ENCODE measurements at places on chromosomes 1 and 21. TPM values are rescaled to one million over a fixed set of nuclear protein-coding genes. Genes with fewer than 3 reads are reported as not detected.

Gene STUM
- under 0.01 TPM for total RNA-seq

Gene SPRR1B
- total RNA-seq, result not detected

Gene CACNA1E
- total RNA-seq, result 0.03 TPM

Gene KRTAP19-3
- total RNA-seq, result not detected

Gene ZBTB18
- total RNA-seq, result 9.0 TPM

Gene RPE65
- total RNA-seq, result not detected

Gene KCNJ15
- 2.4 TPM for total RNA-seq

Gene TEDDM1
- total RNA-seq, result not detected

Gene CROCC
- 14.0 TPM for total RNA-seq

Gene TNFSF18
- total RNA-seq, result 0.46 TPM

Gene AIRE
- 0.07 TPM for total RNA-seq

Gene APOBEC4
- not detected for total RNA-seq

Gene SLC45A3
- 4.3 TPM for total RNA-seq

Gene HTR1D
- not detected for total RNA-seq

Gene S100A3
- total RNA-seq, result 1.7 TPM

Gene PTCH2
- total RNA-seq, result 0.33 TPM

Gene OPRD1
- total RNA-seq, result under 0.01 TPM

Gene FCRL6
- total RNA-seq, result not detected

Gene IFNLR1
- not detected for total RNA-seq

Gene GIPC2
- total RNA-seq, result 1.4 TPM

Gene CASQ1
- total RNA-seq, result 0.20 TPM

Gene SELENBP1
- 59.5 TPM for total RNA-seq

Gene DISP3
- not detected for total RNA-seq

Gene RGS8
- not detected for total RNA-seq

Gene ALG14
- 3.5 TPM for total RNA-seq

Gene STYXL2
- not detected for total RNA-seq

Gene LCA5L
- total RNA-seq, result 2.2 TPM

Gene MKNK1
- 20.0 TPM for total RNA-seq

Gene GLUL
- total RNA-seq, result 182 TPM

Gene IL10
- total RNA-seq, result not detected

Gene MSH4
- total RNA-seq, result 0.33 TPM

Gene CELA2B
- total RNA-seq, result not detected

Gene AMPD1
- not detected for total RNA-seq

Gene PBX1
- total RNA-seq, result 39.3 TPM
